AG09319 (cell line): ENCODE measurements at places on chromosomes 3 and 15.

GRCh38 chr3:103218793-103219192 lies 784.0 kb downstream of the ZPLD1 start:
- no peak for DNase-seq

- DNase-seq = no peak
Observed at GRCh38 chr15:36763685-36764084, 184.3 kb downstream of the CDIN1 start.

DNA sequence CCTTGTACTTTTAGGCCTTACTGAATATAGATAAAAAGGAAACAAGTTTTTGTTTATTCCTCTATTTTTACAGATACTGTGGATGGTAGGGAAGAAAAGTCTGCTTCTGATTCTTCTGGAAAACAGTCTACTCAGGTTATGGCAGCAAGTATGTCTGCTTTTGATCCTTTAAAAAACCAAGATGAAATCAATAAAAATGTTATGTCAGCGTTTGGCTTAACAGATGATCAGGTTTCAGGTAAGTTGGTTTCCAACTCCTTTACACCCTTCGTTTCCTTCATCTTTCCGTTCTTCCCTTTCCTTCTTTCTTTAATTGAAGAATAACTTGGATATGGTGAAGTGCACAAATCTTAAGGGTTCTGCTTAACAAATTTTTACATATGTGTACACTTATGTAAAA lies 23.1 kb downstream of the TFG start:
- no peak for DNase-seq

DNA sequence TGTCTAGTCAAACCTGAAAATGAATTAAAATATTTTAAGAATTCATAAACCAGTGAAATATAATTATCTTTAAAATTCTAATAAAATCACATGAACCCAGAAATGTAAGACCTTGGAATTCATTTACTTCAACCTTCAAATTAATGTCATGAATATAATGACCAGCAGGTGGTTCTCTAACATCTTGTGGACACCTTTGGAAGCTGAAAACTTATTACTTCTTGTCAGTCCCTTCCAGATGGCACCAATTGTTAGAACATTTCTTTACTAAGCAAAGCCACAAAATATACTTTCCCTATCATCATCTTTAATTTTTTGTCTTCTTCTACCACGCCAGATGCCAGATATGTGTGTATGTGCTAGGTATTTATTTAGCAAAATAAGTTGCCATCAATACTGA lies 240.0 kb downstream of the MBNL1 start:
- DNase-seq = no peak

DNA sequence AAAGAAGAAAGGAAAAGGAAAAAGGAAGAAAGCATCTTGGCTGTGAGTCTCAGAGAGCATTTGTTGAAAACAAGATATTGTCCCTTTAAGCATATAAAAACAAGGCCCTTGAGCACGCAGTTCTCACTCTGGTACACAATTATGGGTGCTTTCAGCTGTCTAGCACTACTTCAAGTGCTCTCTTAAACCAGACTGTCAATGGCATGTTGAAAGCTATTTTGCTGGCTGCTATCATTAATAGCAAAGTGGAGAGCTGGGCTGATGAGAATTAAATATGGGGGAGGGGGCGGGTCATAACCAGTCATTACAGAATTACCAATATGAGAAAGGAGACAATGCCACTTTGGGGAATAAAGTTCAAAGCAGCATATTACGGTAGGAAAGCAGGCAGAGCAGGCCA lies 9.3 kb downstream of the TLE3 start:
- DNase-seq = no peak

DNA sequence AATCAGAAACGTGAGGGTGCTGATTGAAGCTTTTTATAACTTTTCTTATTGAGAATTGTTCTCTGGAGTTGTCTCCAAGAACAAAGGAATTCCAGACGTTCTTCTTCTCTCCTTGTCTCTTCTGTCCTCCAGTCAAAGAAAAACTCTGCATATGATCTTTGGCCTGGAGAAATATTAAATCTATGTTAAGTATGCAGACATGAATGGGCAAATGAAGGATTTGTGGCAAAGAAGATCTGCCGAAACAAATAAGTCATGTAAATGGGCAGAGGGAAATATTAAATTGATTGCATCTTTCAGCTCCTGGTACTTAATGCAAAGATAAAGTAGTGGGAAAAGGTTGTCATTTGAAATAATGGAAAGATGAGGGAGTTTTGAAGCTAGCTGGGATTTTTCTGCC lies 74.9 kb downstream of the IGF1R start:
- DNase-seq = no peak

- DNase-seq = no peak
Observed at GRCh38 chr3:121491683-121492320, 54.0 kb downstream of the POLQ start.

- no peak for DNase-seq
Observed at GRCh38 chr3:124034016-124034843, 42.3 kb upstream of the ROPN1 start.

- DNase-seq = no peak
Observed at GRCh38 chr3:129595544-129596193, 10.8 kb downstream of the PLXND1 start.

DNA sequence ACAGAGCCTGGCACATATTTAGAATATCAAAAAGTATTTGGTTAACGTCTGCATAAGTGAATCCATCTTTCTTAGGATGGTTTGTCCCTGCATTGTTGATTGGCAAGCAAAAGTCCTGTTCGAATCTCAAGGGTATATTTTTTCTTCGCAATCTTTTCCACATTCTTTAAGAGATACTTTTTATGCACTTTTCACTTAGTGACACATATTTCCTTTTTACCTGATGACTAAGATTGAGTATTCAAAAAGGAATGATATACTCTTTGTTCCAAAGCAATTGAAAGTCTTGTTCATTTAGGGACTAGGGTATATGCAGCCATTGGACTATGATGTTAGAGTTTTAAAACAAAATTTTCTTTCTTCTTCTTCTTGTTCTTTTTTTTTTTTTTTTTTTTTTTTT lies 349.9 kb downstream of the NLGN1 start:
- DNase-seq = no peak

DNA sequence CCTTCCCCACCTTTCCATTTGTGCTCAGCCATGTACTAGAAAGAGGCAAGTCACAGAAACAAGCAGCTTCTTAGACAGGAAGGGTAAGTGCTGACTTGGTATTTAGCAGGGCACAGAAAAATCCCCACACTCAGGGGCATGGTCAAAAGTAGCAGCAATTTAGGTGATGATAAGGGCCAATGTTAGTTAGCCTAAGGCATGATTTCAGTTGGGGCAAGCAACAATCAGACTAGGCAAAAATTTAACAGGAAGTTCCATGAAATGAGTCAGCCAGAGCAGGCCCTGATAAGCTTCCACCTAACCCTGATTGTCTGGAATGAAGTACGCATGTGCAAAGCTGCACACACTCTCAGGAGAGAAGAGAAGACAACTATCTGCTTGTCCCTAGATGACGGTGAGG lies 423.4 kb upstream of the UBE2E2 start:
- DNase-seq = no peak

GRCh38 chr3:193508108-193508507 lies 46.6 kb downstream of the ATP13A4 start:
- DNase-seq = no peak

GRCh38 chr3:194449913-194450312 lies 36.9 kb downstream of the ATP13A3 start:
- DNase-seq = no peak

GRCh38 chr3:31610700-31611275 lies 78.1 kb downstream of the STT3B start:
- peak; percentile 15 for DNase-seq
